ENCODE measurements at places on chromosomes 11 and 22.

DNA sequence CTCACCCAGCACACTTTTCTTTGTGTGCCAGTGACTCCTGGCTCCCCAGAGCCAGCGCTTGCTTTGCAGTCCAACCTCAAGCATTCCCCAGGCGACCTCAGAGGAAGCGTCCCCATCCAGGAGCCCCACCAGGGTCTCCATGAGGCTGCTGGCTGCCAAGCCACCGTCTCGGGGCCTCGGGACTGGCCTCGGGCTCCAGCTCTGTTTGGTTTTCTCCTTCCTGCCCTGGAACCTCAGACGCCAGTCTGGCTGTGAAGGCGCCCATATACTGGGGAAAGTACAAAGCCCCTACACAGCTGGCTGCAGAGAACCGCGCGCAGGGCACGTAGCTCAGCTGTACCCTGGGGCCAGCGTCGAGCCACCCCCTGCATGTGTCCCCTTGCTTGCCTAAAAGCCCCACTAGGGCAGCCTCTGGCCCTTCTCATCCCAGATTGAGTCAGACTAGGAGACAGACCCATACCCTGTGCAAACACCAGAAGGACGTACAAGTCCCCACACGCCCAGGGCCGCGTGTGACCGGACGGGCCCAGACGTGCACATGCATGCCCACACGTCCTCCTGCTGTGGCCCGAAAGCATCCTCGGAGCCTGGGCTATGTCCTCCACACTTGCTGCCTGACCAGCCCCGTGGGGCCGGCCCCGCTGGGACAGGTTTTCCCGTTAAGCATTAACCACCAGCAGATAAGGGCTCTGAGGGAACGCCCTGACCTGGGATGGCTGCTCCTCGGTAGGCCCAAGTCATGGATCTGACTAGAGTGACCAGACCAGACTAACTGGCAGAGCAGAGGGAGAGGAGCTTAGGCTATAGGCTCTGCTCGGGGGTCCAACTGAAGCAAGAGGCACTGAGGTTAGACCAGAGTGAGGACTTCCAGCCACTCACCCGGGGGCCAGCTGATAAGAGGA lies 4.2 kb upstream of the SYT8 start:
- DNase-seq: no peak

GRCh38 chr11:108588287-108588686 lies 5.3 kb downstream of the EXPH5 start:
- no peak for DNase-seq

DNA sequence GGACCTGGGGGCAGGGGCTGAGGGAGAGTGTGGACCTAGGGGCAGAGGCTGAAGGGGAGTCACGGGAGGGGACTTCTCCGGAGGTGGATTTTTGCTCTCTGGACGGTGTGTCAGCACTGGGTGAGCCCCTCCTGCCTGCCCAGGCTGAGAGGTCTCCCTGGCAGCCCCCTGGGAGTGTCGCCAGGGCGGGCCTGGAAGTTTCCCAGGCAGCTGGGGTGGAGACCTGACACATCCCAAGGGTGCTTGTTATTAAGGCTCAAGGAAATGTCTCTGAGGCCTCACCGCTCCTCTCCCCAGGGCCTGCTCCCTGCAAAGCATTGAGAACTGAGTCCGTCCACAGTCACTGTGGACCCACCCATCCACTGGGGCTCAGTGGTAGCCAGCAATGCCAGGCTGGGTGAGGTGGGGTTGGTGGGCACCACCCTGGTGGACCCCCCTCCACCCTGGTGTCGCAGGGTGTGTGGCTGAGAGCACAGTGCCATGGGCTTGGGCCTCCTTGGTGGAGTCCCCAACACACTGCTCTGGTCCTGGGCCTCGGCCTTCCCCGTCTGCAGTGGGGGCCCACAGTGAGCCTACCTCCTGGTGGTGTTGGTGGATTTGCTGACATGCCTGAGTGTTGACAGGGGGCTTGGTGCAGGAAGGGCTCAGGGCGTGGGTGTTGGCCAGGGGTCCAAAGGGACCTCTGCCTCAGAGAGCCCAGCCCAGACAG lies 2.5 kb downstream of the CD81 start:
- no peak for DNase-seq

GRCh38 chr11:92302770-92303169 lies 78.2 kb downstream of the FAT3 start:
- DNase-seq: no peak

GRCh38 chr11:39712581-39712980 lies 1746.9 kb downstream of the LRRC4C start:
- DNase-seq: no peak

DNA sequence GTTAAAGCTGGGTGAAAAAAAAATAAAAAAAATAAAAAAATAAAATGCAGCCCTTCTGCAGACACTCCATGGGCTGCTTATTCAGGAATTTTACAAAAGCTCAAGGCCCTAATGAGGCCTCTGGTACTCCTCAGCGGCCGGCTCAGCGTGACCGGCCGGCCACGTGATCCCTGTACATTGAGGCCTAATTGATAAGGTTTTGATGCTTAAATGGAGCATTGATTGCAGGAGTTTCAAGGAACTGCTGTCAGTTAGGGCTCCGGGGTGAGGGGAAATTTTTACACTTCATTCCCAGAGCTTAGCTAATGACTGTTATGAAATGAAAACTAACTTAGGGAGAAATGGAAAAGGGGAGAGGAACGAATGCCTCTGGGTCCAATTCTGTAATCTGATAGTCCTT lies 368.8 kb upstream of the KIRREL3 start:
- no peak for DNase-seq

- no peak for DNase-seq
Measured at GRCh38 chr11:20061776-20062175, 98.5 kb downstream of the DBX1 start.

DNA sequence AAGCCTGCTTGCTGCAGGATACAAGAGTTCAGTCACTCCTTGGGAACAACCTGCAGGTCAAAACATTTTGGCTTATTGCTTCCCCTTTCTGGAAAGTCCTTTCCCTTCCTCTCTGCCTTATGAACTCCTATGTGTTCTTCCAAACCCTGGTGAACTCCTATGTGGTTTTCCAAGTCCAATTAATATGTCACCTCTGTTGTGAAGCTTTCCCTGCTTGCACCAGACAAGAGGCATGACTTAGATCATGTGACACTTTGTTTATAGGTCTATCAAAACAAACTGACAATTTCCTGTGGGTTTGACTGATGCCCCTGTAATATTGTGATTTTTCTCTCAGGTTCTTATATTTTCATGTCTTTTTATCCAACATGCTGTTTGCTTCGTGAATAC lies 64.2 kb downstream of the ENDOD1 start:
- DNase-seq: no peak

DNA sequence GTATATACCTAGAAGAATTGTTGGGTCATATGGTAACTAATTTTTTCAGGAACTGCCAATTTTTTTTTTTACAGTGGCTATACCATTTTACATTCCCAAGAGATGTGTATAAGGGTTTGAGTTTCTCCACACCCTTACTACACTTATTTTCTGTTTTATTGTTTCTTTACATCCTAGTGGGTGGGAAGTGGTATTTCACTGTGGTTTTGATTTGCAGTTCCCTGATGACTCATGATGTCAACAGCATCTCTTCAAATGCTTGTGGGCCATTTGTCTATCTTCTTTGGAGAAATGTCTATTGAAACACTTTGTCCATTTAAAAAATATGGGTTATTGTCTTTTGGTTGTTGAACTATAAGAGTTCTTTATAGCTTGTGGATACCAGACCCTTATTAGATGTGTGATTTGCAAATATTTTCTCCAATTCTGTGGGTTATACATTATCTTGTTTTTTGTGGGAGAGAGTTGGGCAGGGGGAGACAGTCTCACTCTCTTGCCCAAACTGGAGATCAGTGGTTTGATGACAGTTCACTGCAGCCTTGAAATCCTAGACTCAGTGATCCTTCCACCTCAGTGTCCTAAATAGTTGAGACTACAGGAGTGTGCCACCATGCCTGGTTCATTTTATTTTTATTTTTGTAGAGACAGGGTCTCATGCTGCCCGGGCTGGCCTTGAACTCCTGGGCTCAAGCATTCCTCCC lies 30.3 kb upstream of the PISD start:
- no peak for DNase-seq

DNA sequence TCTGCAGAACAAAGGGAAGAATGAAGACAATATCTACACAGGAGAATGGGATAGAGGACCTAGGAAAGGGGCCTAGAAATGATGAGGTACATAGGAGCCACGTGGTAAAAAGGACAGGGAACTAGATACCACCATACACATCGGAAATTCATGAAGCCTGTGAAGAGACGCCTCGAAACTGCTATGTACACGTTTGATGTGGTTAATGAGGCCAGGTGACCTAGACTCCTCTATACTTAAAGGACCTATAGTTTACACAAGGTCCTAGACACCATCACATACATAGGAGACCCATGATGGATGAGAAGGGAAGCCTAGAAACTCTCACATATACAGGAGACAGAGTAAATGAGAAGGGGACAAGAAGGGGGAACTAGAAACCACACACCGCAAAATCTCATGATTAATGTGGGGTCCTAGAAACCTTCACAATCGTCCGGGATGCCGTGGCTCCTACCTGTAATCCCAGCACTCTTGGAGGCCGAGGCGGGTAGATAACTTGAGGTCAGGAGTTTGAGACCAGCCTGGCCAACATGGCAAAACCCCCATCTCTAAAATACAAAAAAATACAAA lies 23.8 kb downstream of the RHBDD3 start:
- DNase-seq: no peak

DNA sequence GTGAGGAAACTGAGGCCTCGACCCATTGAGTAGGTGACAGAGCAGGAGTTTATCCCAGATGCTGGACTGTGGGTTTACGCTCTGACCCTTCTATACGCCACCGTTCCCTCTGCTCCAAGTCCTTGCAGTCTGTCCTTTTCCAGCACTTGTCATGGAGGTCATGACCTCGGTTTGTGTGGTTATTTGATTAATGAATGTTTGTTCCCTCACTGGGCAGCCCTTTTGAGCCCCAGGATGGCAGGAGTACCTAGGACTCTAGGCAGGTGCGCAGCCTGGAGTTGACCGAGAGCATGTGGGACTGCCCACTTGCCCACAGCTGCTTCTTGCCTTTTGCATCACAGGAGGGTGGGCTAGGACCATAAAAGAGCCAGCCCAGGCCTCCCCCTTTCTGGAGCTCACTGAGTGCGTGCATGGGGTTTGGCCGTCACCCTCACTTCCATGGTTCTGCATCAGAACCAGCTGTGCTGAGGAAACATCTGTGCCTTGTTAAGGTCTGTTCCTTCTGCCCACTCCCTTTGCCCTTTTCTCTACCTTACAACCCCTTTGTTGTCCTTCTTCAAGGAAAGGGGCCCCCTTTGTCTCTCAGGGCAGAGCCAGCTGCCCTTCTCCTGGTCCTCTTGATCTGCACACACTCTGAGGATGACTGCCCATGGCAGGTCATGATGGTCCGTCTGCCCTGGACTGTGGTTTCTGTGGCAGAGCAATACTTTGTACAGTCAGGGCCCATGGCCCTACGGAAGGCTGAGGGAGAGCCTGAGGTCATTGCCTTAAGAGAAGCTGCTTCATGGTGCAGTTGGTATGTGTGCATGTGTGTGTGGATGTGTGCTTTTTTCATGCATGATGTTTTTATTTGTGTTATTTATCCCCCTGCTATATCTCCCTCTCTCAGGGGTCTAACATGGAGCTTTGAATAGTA lies 38.2 kb downstream of the BMAL1 start:
- DNase-seq: peak; percentile 37

DNA sequence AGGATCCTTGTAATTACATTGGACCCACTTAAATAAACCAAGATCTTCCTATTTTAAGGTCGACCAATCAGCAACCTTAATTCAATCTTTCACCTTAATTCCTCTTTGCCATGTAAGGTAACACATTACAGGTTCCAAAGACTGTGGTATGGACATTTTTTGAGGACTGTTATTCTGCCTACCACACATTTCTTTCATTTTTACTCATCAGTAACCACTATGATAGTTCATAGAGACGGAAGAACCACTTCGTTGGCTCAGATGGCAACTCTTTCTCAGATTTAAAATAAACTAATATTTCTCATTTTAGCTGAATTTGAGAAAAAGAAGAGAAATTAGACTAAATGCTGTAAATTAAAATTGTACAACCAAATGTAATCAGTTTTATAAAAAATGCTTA lies 96.3 kb downstream of the PAX6 start:
- no peak for DNase-seq

DNA sequence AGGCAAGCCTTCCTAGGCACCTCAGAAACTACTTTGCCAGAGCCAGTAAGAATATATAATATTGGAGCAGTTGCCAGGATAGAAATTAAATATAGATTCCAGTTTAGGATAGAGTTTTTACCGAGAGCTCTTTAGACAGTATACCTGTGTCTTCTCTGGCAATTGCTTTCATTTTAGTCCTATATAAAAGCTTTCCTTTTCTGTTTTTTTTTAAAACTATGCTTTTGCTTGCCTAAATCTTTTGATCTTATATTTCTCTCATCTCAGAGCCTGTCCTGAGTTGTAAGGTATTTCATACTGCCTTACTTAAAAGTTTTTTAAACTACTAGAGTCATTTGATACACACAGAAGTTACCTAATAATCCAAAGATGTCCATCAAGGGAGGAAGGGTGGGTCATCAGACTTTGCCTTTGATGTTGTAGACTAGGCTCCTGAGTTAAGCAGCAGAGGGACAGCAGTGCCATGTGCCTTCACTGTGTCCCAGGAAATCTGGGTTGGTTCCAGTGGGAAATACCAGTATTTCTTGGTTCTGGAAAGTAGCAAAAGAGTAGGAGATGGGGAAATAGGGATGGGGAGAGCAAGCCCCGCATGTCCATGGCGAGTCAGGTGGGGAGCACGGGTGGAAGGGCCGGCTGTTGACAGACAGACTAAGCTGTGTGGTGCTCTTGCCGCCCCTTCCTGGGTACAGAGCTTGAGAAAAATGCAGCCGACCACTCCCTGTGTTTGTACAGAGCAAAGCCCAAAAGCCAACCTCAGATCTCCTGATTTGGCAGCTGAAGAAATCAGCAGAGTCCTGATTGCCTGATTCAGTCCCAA lies 11.2 kb downstream of the MCAM start:
- no peak for DNase-seq

Data from AG20443 (cell line).